A549 treated with dexamethasone at 1 μM for 4 hours (cell line): ENCODE measurements at places on chromosomes 5 and 9. TPM values are rescaled to one million over a fixed set of nuclear protein-coding genes. Genes with fewer than 3 reads are reported as not detected.

The GNA14 gene
- total RNA-seq, result 0.09 TPM in 1 of 5 replicates, not detected in the others

The PCDHB7 gene
- 0.02 TPM in 1 of 5 replicates, not detected in the others for total RNA-seq

The PCSK5 gene
- total RNA-seq, result 1.6 to 2.3 TPM (median 2.1 TPM) in 5 replicates

The MEIKIN gene
- not detected in 5 replicates for total RNA-seq

The ASS1 gene
- 18.7 to 22.4 TPM (median 20.7 TPM) in 5 replicates for total RNA-seq

The SLC23A1 gene
- 0.79 to 1.6 TPM (median 1.4 TPM) in 5 replicates for total RNA-seq
